Spleen (tissue), 13 donors: ENCODE measurements at places on chromosomes 2 and 18.

GRCh38 chr2:110813896-110814295 is 81.5 kb downstream of the ACOXL start:
- DNase-seq = no peak

DNA sequence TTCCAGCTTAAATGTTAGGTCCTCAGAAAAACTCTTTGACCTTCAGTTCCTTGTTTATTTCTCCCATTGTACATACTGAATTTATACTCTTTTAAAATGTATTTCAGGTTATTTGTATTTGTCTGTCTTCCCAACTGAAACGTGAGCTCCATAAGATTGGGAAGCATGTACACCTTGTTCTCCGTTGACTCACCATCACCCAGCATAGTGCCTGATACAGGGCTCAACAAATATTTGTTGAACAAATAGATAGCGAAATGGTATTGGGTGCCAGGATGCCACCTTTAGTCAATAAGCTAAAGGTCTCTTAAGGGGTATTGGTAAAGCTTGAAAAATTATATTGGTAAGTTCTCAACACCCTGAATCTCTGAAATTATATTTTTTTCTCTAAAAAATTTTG is 1841.3 kb upstream of the CELF4 start:
- no peak for DNase-seq

DNA sequence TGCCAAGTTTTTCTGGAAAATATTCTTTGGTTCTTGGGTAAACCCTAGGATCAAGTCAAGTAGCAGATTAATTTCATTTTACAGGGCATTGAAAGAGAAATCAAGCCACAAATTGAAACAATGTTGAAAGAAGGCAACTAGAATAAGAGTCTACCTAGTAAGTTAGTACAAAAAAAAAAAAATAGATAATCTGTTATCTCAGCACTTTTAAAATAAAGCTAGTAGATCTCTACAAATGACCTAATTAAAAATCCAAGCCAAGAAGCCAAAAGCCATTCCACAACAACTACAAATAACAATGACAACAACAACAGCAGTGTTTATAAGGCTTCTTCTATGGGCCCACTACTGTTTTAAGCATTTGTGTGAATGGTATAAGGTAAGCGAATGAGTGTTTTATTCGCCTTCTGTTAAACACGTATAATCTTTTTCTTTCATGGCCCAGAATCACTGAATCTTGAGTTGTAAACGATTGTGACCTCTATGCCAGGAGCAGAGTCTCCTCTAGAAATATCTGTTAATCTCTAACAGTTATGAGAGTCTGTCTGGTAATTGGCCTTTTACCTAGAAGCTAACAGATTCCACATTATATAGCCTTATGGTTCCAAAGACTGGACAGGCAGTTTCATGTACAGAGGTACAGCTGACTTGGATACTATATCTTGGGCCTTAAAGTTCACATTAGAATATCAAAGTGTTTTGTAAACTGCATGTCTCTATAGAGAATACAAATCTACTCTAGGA is 28.6 kb upstream of the CUL3 start:
- no peak for DNase-seq

- DNase-seq = no peak
Measured at GRCh38 chr2:102844911-102845310, 83.1 kb downstream of the TMEM182 start.

DNA sequence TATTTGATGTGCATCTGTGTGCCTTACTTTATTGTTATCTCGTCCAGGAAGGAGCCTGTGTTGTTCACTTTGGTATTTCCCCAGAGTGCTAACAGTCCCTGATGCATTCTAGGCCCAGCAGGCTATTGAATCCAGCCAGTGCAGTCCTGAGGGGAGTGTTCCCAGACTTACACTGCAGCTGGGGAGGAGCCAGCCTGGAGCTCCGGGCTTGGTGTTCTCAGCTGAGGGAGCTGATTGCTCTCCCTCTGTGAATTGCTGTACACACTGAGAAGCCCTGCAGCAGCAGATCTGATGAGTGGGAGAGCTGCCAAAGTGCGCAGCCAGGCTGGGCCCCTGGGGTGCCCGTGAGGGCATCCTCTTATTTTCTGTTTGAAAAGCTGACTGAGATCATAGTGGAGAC is 159.2 kb downstream of the GALNT3 start:
- DNase-seq = no peak
